ENCODE measurements at places on chromosomes 3 and 15.

GRCh38 chr3:52194485-52195290, 3.3 kb upstream of the ALAS1 start:
- H3K36me3 ChIP-seq: peaks cover 15% of the 10 kb centered on the region
- H3K27me3 ChIP-seq: no peaks in the 10 kb centered on the region

GRCh38 chr15:36863570-36863969, 236.8 kb downstream of the MEIS2 start:
- no peaks in the 10 kb centered on the region for H3K4me1 ChIP-seq
- no peak overlapping the region for H3K27ac ChIP-seq
- no peak for DNase-seq
- no peak overlapping the region for H3K4me3 ChIP-seq
- no peaks in the 10 kb centered on the region for H3K27me3 ChIP-seq

- H3K36me3 ChIP-seq: no peaks in the 10 kb centered on the region
- no peak for DNase-seq
- H3K27me3 ChIP-seq: no peaks in the 10 kb centered on the region
- no peaks in the 10 kb centered on the region for H3K4me1 ChIP-seq
- no peak overlapping the region for H3K27ac ChIP-seq
These were observed 28.1 kb downstream of the CPNE4 start for GRCh38 chr3:132006605-132007204.

- no peaks in the 10 kb centered on the region for H3K4me1 ChIP-seq
- no peak overlapping the region for H3K27ac ChIP-seq
- no peak overlapping the region for H3K4me3 ChIP-seq
- DNase-seq: no peak
These were observed 221.7 kb upstream of the TMC3 start for GRCh38 chr15:81595752-81596151.

DNA sequence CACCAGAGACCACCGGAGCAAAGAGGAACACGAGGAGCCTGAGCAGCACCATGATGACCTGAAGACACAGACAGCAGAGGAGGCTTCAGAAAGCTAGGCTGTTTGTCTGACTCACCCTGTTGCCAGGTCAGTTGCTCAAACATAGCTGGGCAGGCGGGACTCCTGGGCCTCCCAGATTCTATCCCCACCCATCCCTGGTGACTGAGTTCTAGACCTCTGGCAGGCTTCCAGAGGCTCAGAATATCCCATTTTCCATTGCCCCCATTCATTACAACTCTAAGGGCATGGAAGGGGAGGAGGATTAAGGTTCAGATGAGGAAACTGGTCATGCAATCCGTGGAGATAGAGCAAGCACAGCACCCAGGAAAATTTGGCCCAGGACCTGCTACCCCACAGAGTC, at the start of gene CDHR4:
CDHR4 (minus strand) TSS at position 113 of the 400 bp plus-strand sequence; CDS start at position 52, 61 bp downstream.
- peak; percentile 21 for DNase-seq
- H3K4me1 ChIP-seq: peaks cover 21% of the 10 kb centered on the region
- H3K27me3 ChIP-seq: no peaks in the 10 kb centered on the region
- no peak within 1 kb of the TSS for H3K4me3 ChIP-seq
- no peak within 1 kb of the TSS for H3K27ac ChIP-seq

DNA sequence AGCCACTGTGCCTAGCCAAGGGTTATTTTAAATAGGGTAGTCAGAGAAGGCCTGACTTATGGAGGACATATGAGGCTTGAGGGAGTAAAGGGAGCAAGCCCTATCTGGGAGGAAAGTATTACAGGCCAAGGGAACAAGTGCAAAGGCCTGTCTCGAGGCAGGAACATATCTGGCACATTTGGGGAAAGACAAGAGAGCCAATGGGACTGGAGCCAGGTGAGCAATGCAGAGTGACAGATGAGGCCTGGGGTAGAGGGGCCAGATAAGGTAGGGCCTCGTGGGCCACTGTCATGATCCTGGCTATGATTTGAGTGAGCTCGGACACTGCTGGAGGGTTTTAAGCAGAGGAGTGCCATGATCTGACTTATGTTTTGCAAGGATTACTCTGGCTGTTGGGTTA, 43.8 kb downstream of the DCP1A start:
- H3K4me3 ChIP-seq: no peak overlapping the region
- no peaks in the 10 kb centered on the region for H3K27me3 ChIP-seq
- no peak overlapping the region for H3K27ac ChIP-seq
- no peak for DNase-seq

- no peaks in the 10 kb centered on the region for H3K36me3 ChIP-seq
- no peaks in the 10 kb centered on the region for H3K4me1 ChIP-seq
- no peak overlapping the region for H3K27ac ChIP-seq
- no peak overlapping the region for H3K4me3 ChIP-seq
- no peaks in the 10 kb centered on the region for H3K27me3 ChIP-seq
These were observed 247.8 kb downstream of the VPS13C start for GRCh38 chr15:61812476-61812875.

GRCh38 chr15:99447497-99448371, 118.0 kb upstream of the MEF2A start:
- DNase-seq: no peak
- no peaks in the 10 kb centered on the region for H3K36me3 ChIP-seq
- no peak overlapping the region for H3K4me3 ChIP-seq
- H3K4me1 ChIP-seq: peaks cover 5% of the 10 kb centered on the region
- H3K27me3 ChIP-seq: no peaks in the 10 kb centered on the region

GRCh38 chr15:81849289-81849688, 196.5 kb downstream of the MEX3B start:
- no peak overlapping the region for H3K27ac ChIP-seq
- H3K4me3 ChIP-seq: no peak overlapping the region
- H3K36me3 ChIP-seq: no peaks in the 10 kb centered on the region
- no peaks in the 10 kb centered on the region for H3K4me1 ChIP-seq

GRCh38 chr3:104520228-104520655, 846.5 kb upstream of the ALCAM start:
- no peak for DNase-seq
- H3K36me3 ChIP-seq: no peaks in the 10 kb centered on the region
- H3K27me3 ChIP-seq: no peaks in the 10 kb centered on the region
- no peak overlapping the region for H3K4me3 ChIP-seq
- no peaks in the 10 kb centered on the region for H3K4me1 ChIP-seq
- no peak overlapping the region for H3K27ac ChIP-seq

- H3K36me3 ChIP-seq: peaks cover 4% of the 10 kb centered on the region
- peak overlapping the region; percentile 93 for H3K4me3 ChIP-seq
- H3K27me3 ChIP-seq: peaks cover 40% of the 10 kb centered on the region
- peaks cover 39% of the 10 kb centered on the region for H3K4me1 ChIP-seq
These were observed 602 bp upstream of the BAHD1 start for GRCh38 chr15:40439960-40440742.

GRCh38 chr3:158453865-158454264, 117.1 kb upstream of the MLF1 start:
- H3K4me1 ChIP-seq: no peaks in the 10 kb centered on the region
- H3K27ac ChIP-seq: no peak overlapping the region
- H3K27me3 ChIP-seq: no peaks in the 10 kb centered on the region
- no peak overlapping the region for H3K4me3 ChIP-seq

- H3K36me3 ChIP-seq: peaks cover 4% of the 10 kb centered on the region
- peak overlapping the region; percentile 89 for H3K27ac ChIP-seq
- H3K4me1 ChIP-seq: peaks cover 32% of the 10 kb centered on the region
- H3K27me3 ChIP-seq: no peaks in the 10 kb centered on the region
- DNase-seq: peak; percentile 91
These were observed 77.1 kb upstream of the MEX3B start for GRCh38 chr15:82122746-82123400.

DNA sequence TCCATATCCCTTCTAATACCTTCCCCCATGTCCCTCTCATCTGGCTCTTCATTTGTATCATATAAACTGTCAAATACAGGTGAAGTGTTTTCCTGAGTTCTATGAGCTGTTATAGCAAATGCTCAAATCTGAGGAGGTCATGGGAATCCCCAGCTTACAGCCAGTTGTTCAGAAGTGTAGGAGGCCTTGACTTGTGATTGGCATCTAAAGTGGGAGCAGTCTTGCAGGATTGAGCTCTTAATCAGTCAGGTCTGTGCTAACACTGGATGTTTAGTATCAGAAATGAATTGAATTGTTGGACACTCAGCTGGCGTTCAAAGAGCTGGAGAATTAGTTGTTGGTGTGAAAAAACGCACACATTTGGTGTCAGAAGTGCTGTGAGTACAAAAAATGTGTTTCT, 65.0 kb downstream of the IFT57 start:
- peaks cover 8% of the 10 kb centered on the region for H3K4me1 ChIP-seq
- no peaks in the 10 kb centered on the region for H3K36me3 ChIP-seq
- H3K27ac ChIP-seq: no peak overlapping the region

- DNase-seq: peak; percentile 74
- H3K36me3 ChIP-seq: no peaks in the 10 kb centered on the region
- peak overlapping the region; percentile 86 for H3K27ac ChIP-seq
- H3K27me3 ChIP-seq: no peaks in the 10 kb centered on the region
These were observed 9.1 kb upstream of the AVEN start for GRCh38 chr15:34047893-34048775.

GRCh38 chr15:100714749-100715342, 112.5 kb downstream of the ASB7 start:
- no peaks in the 10 kb centered on the region for H3K36me3 ChIP-seq
- H3K27ac ChIP-seq: 0 out of 2 replicates have a peak overlapping the region, but pooled peaks have one; percentile 3
- H3K27me3 ChIP-seq: no peaks in the 10 kb centered on the region
- no peak for DNase-seq
- no peak overlapping the region for H3K4me3 ChIP-seq
- peaks cover 24% of the 10 kb centered on the region for H3K4me1 ChIP-seq

- H3K27ac ChIP-seq: no peak overlapping the region
- H3K36me3 ChIP-seq: no peaks in the 10 kb centered on the region
- H3K27me3 ChIP-seq: no peaks in the 10 kb centered on the region
These were observed 462.2 kb downstream of the GRM7 start for GRCh38 chr3:7322957-7323669.

DNA sequence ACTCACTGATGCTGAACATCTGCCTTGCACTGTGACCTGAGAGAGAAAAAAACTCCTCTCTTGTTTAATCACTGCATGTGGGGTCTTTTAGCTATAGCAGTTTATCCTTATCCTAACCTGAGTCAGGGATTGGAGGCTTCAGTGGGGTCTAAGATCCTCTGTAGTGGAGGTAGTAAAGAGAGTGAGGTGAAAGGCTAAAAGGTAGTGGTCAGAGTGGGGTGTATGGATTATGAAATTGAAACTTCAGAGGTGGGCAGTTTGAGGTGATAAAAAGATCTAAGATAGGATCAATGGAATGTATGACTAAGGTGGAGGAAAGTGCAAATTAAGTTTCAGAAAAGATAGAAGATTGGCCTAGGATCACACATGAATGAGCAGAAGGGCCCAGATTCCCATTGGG, 36.5 kb downstream of the DET1 start:
- DNase-seq: no peak
- no peak overlapping the region for H3K4me3 ChIP-seq
- H3K36me3 ChIP-seq: no peaks in the 10 kb centered on the region
- H3K4me1 ChIP-seq: peaks cover 11% of the 10 kb centered on the region
- H3K27ac ChIP-seq: no peak overlapping the region
- H3K27me3 ChIP-seq: no peaks in the 10 kb centered on the region

GRCh38 chr3:106004137-106004681, 135.4 kb upstream of the CBLB start:
- 0 out of 2 replicates have a peak overlapping the region, but pooled peaks have one; percentile 20 for H3K27ac ChIP-seq
- H3K27me3 ChIP-seq: no peaks in the 10 kb centered on the region
- H3K36me3 ChIP-seq: no peaks in the 10 kb centered on the region
- H3K4me3 ChIP-seq: peak overlapping the region; percentile 13

GRCh38 chr3:160105907-160106584, 117.4 kb downstream of the IL12A start:
- no peaks in the 10 kb centered on the region for H3K27me3 ChIP-seq
- no peak overlapping the region for H3K27ac ChIP-seq
- H3K36me3 ChIP-seq: no peaks in the 10 kb centered on the region
- H3K4me3 ChIP-seq: no peak overlapping the region
- H3K4me1 ChIP-seq: no peaks in the 10 kb centered on the region
- no peak for DNase-seq

GRCh38 chr3:160851629-160852210, 95.7 kb downstream of the PPM1L start:
- no peak overlapping the region for H3K4me3 ChIP-seq
- no peaks in the 10 kb centered on the region for H3K4me1 ChIP-seq
- no peak for DNase-seq
- no peaks in the 10 kb centered on the region for H3K36me3 ChIP-seq
- H3K27ac ChIP-seq: no peak overlapping the region
